NCI-H510A treated with DMSO at 0.1 percent for 48 hours (cell line): ENCODE measurements at places on chromosomes 5 and 9.

GRCh38 chr5:55338092-55338613 is 30.4 kb downstream of the MTREX start:
- DNase-seq: no peak

GRCh38 chr9:5762421-5762820 is 70.5 kb downstream of the ERMP1 start:
- DNase-seq: no peak

DNA sequence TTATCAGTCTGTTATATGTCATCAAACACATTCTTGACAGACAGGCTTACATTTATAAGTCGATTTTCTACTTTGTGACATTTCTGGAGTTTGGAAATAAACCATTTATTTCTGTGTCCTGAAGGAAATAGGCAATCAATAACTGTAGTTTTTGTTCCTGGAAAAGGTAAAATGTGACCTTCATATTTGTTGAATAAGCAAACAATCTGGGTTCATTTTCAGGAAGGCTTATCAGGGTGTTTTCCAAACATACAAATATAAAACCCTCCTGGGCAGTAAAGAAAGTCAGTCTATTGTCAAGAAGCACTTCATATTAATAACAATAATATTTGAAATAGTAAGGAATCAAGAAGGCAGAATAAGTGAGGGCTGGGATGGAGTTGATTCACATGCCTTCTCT is 195.0 kb downstream of the SNCAIP start:
- DNase-seq: no peak

- DNase-seq: peak; percentile 2
Measured at GRCh38 chr5:93078082-93079038, 502.7 kb downstream of the NR2F1-AS1 start.

- DNase-seq: no peak
Measured at GRCh38 chr5:119136666-119137318, 65.9 kb downstream of the DMXL1 start.

DNA sequence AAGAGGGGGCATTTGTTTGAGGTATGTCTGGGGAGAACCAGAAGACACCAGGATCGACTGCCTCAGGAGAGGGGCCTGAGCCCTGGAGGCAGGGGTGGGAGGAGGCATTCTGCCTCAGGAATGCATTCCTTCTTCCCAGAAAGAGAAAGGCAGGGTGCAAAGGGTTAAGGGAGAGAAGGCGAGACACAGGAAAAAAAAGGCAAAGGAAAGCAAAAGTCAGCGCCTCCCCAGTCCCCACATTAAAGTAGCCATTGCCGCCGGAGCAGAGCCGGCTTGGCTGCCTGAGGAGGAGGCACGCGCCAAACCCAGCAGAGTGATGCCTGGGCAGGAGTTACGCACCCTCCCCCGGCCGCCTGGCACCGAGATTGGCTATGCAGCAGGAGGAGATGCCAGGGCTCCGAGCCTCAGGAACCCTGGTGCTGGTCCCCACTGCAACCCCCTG is 123.8 kb upstream of the PHYKPL start:
- DNase-seq: no peak

- DNase-seq: no peak
Measured at GRCh38 chr5:159915904-159916840, at the start of gene ADRA1B. Gene ADRA1B, plus strand, starts transcription at chr5:159916482. Its CDS starts 424 bp downstream, at chr5:159916906.

GRCh38 chr5:147410496-147411358 is 99.1 kb downstream of the DPYSL3 start:
- no peak for DNase-seq

GRCh38 chr9:130866474-130866965 is 30.1 kb downstream of the QRFP start:
- DNase-seq: peak; percentile 92

DNA sequence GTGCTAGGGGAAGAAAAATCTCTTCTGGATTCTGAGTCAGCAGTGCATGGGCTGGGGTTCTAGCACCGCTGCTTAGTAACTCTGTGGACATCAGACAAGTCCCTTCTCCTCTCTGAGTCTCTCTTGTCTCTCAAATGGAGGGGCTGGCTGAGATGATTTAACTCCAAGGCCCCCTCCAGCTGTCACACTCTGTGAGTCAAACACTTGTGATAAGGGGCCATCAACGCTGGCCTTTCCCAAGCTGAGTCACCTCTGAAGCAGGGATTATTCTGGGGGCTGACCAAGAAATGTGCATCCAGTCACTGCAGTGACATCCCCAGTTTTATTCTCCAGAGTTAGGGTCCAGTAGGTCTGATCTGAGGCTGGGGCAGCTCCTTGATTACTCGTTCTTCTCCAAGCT is 110.4 kb upstream of the ZNF462 start:
- no peak for DNase-seq

GRCh38 chr5:40360685-40361084 is 319.0 kb upstream of the PTGER4 start:
- DNase-seq: no peak

- no peak for DNase-seq
Measured at GRCh38 chr5:149578896-149579295, 2.4 kb upstream of the ARHGEF37 start.

GRCh38 chr5:146645342-146645741 is 129.4 kb upstream of the GPR151 start:
- peak; percentile 49 for DNase-seq

GRCh38 chr5:115428248-115428647 is 116.3 kb downstream of the FEM1C start:
- DNase-seq: no peak

DNA sequence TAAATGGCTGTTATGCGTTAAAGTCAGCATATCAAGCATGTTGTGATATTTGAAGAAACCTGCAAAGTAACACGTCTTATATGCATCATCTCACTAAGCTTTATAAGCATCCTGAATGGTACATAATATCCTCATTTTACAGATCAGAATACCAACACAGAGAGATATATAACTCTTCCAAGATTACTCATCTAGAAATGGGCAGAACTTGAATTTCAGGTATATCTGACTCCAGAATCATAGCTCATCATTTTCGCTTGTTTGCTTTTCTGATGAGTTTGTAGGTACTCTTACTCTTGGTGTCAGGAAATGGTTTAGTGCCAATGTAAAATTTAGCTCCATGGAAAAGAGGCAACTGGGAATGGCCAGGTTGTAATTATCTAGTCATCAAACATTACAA is 232.3 kb upstream of the ANKH start:
- DNase-seq: no peak

DNA sequence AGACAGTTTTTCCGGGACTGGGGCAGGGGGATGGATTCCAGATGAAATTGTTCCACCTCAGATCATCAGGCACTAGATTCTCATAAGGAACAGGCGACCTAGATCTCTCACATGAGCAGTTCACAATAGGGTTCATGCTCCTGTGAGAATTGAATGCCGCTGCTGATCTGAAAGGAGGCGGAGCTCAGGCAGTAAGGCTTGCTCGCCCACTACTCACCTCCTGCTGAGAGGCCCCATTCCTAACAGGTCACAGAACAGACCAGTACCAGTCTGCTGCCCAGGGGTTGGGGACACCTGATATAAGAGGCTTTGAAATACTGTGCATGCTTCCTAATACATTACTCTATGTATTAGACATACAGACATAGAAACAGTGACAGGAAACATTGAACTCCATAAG is 41.1 kb downstream of the PTPRD start:
- no peak for DNase-seq

DNA sequence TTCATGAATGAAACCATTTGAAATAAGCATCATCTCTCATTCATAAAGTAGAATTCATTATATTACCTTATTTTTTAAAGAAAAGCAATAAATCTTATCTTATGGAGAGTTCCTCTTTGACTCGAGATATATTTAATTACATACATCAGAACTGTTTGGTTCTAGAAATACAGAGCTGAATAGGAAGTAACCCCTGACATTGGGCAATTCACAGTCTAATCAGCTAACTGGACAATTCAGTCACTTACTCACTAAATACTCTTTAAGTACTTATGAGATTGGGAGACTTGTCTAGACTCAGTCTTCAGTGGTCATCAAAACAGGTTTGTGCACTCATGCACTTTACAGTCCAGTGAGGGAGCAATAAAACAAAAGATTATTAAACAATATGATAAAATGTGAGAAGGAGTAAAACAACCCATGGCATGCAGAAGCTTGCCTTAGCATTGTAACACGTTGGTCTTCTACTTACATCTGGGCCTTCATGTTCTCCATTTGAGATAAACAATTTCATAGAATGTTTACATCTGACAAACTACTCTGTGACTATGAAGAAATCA is 11.5 kb upstream of the FBXO38 start:
- no peak for DNase-seq

- no peak for DNase-seq
Measured at GRCh38 chr9:92948038-92948534, 763 bp downstream of the FGD3 start.

GRCh38 chr9:121055642-121056143 is 5.6 kb upstream of the C5 start:
- no peak for DNase-seq

GRCh38 chr9:93698140-93698908 is 121.9 kb downstream of the PHF2 start:
- DNase-seq: peak; percentile 7

- DNase-seq: no peak
Measured at GRCh38 chr5:37090781-37091180, 158.4 kb downstream of the CPLANE1 start.

GRCh38 chr5:100706776-100707175 is 171.6 kb downstream of the FAM174A start:
- DNase-seq: no peak

DNA sequence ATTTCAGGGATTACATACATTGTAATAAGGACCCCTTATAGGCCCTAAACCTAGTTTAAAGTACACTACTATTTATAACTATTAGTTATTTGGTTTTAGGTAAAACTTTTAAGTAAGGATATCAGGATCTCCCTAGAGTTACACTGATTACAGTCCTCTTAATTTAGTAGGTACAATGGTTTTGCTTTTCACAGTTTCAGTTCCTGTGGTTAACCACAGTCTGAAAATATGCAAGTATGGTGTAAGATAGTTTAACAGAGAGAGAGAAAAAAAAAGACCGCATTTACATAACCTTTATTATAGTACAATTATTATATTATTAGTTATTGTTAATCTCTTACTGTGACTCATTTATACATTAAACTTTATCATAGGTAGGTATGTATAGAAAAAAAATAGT is 725.3 kb upstream of the PTPRD start:
- DNase-seq: no peak

GRCh38 chr9:88922091-88922490 is 69.2 kb upstream of the S1PR3 start:
- DNase-seq: no peak

- DNase-seq: no peak
Measured at GRCh38 chr5:53464722-53465121, 15.7 kb upstream of the FST start.

GRCh38 chr5:65738305-65738704 is 16.3 kb downstream of the NLN start:
- DNase-seq: no peak

DNA sequence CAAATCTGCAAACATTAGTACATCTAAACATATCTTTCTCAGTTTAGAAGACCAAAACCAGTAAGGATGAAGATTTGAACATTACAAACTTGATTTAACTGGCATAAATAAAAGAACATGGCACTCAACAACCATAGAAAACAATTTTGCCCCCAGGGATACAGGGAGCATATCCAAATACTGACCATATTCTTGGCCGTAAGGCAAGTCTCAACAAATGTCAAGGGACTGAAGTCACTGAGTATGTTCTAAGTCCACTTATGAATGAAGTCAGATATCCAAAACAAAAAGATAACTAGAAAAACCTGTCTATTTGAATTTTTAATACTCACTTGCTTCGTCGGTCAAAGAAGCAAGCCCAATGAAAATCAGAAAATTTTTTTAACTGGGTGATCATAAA is 14.1 kb downstream of the FEM1C start:
- DNase-seq: no peak

DNA sequence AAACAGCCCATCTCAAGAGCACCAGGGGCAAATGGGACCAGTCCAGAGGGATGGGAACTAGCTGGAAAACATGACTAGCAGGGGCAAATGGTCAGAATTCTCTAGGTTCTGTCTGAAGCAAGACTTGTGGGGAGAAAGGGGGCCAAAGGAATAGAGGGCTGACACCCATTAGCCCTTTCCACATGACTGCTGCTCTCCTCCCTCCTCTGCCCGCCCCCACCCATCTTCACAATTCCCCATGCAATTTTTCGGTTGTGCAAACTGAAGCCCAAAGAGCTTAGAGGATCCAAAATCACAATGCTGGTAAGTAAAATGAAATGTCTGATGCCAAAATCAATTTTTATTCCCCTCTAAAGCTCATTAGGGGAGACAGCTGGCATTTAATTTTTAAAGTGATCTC is 207.1 kb downstream of the DCP2 start:
- DNase-seq: no peak

- DNase-seq: no peak
Measured at GRCh38 chr9:82993856-82994605, 68.9 kb downstream of the RASEF start.

- no peak for DNase-seq
Measured at GRCh38 chr5:115962565-115963402, 509 bp downstream of the LVRN start.

DNA sequence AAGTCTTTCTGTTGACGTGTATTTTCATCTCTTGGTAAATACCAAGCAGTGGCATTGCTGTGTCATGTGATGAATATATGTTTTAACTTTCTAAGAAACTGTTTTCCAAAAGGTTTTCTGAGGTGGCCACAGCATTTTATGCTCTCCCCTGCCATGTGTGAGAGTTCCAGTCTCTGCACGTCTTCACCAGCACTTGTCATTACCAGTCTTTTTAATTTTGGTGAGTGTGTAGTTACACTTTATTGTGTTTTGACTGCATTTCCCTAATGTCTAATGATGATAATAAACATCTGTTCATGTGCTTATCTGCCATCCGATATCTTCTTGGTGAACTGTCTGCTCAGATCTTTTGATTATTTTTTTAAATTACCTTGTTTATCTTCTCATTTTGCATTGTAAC is 27.4 kb upstream of the GADD45G start:
- no peak for DNase-seq

DNA sequence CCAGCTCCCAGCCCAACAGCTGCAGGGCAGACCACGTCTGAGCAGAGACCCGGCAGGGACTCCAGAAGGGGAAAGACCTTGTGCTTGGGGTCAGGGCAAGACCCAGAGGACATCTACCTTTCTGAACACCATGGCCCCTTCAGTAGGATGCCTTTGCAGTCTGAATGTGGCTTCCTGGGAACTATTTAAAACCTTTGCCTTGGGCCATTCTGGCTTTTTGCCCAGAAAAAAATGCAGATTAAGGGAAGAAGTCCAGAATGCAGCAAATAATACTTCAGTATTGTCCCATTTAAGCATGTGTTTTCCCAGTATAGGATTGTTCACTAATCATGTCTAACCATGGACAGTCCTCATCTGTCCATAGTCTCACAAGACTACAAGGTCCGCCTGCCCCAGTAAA is 67.5 kb upstream of the ERCC6L2 start:
- DNase-seq: no peak

- DNase-seq: no peak
Measured at GRCh38 chr5:21654-22233, 70.2 kb upstream of the PLEKHG4B start.

DNA sequence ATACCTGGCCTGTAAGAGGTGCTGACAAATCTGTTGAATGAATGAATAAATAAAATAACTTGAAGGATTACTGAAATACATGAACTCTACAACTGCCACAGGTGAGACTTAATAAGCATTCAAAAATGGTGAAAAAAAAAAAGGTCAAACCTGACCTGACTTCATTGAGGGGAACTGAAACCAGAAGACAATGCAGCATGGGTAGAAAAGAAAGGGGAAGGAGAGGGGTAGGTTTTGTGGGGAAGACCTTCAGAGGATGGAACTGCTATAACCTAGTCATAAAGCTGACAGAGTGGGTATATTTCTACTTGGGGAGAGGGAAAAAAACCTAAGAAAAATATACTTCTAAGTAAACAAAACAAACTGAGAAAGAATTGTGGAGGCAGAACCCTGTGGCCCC is 56.6 kb downstream of the RASEF start:
- DNase-seq: no peak
